ENCODE measurements at places on chromosomes 7 and 10.

GRCh38 chr10:119306986-119307392 lies 99.6 kb downstream of the GRK5 start:
- no peak for DNase-seq

- no peak for DNase-seq
Measured at GRCh38 chr7:133036289-133036688, 45.6 kb downstream of the CHCHD3 start.

DNA sequence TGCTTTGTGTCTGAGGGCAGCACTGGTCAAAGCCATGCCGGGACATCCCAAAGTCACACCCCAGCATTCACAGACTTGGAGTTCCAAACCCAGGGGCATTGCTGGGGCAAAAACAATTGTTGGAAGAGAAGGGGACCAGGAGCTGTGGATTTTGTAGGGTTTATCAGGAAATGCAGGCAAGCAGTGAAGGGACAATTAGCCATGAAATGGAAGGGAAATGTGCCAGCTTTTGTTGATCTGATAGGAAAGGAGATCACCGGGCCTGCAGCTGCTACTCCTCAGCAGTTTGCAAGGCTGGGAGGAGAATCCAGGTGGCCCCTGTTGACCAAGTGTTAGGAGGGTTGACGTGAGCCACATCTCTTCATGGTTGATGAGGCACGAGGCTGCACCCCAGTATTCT lies 2.5 kb upstream of the BRI3 start:
- DNase-seq, result no peak

DNA sequence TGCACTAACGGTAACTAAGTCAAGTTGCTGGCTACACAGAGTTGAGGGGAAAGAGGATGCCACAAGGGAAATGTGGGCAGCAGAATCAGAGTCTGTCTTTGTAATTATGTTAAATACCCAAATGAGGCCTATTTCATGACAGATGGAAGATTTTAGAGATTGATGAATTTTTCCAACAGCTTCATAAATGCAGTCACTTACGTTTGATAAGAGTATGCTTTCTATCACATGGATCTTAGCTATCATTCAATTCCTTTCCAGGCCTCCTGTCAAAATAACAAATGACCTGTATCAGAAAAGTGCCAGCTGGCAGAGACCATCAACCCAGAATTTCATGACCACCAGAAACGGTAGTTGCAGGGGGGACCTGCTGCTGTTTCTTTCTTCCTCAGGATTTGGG lies 148.4 kb upstream of the PLPP4 start:
- no peak for DNase-seq

All from AG08395 (cell line).